ENCODE measurements at places on chromosomes 7 and 10.

GRCh38 chr7:133633055-133633454 is 380.2 kb downstream of the EXOC4 start:
- DNase-seq, result no peak

- DNase-seq, result no peak
Measured at GRCh38 chr10:69180525-69181204, 631 bp downstream of the SUPV3L1 start.

- DNase-seq, result no peak
Measured at GRCh38 chr7:151013356-151013732, 10.9 kb downstream of the ATG9B start.

DNA sequence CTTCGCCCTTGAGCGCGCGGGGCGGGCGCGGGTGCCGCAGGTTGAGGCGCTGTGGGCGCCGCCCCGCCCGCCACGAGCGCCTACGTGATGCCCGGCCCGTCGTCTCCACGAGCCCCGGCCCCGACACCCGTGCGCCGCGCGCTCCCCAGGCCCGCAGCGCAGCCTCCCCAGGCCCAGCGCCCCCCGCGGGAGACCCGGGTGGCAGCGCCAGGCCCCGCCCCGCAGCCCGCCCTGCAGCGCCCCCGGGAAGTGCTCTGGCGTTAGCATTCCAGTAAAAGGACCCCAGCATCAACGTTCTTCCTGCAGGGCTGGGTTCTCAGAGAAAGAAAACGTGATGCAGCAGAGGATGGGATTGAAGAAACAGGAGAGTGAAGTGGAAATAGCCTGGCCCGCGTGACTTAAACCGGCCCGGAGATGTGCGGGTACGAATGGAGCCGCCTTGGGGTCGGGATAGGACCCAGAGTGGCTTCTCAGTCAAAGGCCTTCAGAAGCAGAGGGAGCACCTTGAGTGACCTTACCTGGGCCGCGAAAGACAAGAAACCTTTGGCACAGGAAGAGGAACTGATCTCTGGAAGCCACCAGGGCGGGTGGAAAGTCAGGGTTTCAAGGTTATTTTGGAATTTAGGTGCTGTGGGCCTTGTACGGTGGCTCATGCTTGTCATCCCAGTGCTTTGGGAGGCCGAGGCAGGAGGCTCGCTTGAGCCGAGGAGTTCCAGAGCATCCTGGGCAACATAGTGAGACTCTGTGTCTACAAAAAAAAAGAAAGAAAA is 1.8 kb downstream of the PFKP start:
- no peak for DNase-seq

- DNase-seq, result no peak
Measured at GRCh38 chr10:19947656-19948055, 131.4 kb downstream of the PLXDC2 start.

DNA sequence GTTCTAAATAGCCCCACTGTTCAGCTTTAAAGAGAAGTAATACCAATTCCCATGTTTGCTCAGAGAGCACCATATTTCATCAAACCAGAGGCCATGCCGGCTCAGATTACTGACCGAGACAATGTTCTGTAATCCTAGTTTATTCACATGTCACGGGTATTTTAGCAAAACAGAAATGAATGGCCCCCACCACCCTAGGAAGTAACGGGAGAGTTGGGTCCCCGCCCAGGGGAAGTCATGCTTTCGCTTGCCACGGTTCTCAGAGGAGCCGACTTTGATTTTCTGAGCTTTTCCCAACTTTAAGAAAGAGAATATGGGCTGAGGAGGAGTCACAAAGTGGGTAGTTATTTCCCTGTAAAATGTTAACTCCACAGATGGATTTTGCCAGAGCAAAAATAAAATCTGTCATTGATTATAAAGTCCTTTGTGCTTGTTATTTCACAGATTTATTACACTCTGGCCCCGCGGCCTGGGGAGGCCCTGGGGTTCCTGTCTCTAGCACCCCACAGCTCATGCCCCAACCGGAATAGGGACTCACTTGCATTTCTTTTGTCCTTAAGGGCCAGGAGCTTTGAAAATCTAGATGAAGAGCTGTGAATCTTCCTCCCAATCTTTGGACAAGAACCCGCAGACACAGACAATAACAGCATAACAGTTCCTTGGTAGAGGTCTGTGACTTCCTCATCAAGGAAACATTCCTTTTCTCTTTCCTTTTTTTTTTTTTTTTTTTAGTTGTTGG is 3.7 kb upstream of the GDF10 start:
- DNase-seq, result no peak

- peak; percentile 4 for DNase-seq
Measured at GRCh38 chr7:145036604-145037405, 201.0 kb upstream of the TPK1 start.

DNA sequence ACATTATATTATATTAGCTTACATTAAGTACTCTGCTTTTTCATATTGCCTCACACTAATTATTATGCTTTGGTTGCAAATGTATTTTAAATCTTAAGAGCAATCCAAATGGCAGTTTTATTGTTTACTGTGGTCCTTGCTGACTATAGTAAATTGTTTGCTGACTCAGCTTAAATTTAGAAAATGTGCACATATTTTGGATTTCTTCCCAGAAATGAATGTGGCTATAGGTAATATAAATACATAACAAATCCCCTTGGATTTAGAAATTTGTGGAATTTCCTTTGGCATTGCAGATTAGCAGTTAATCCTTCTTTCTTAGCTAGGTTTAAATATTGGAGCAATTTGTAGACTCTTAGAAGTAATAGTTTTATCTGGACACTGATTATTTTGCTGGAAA is 565.8 kb downstream of the NRG3 start:
- no peak for DNase-seq

DNA sequence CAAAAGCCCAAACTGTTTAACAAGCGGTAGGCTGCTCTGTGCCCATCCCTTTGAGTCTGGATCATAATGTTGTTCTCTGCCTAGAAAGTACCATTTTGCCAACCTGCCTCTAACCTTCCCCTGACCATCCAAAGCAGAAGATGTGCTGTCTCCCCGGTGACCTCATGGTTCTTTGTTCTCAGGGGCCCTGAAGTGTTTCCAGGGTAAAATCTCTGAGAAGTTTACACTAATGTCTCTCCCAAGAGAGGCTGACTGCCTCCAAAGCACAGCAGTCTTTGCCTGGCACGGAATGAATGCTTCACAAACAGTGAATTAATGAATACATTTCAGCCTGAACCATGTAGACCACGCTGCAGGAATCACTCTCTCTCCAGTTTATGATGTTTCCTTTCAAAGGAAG is 523.8 kb upstream of the CELF2 start:
- no peak for DNase-seq

GRCh38 chr7:78197447-78197846 is 398.9 kb downstream of the PHTF2 start:
- DNase-seq, result no peak

DNA sequence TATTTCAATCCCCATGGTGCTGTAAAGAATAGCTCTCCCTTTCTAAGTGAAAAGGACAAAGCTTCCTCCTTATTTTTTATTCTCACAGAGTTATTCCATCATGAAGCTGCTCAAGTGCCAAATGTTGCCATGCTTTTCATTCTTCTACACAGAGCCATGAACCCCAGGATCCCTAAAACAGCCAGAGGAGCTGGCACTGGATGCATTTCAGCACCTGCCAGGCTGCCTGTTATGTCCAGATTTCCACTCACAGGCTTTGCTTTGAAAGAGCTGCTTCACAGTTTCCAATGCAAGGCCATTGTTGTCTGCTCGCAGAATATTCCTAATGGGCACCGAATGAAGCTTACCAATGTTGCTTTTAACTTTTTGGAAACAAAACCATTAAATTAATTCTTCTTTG is 256.2 kb upstream of the NPSR1 start:
- DNase-seq, result no peak

DNA sequence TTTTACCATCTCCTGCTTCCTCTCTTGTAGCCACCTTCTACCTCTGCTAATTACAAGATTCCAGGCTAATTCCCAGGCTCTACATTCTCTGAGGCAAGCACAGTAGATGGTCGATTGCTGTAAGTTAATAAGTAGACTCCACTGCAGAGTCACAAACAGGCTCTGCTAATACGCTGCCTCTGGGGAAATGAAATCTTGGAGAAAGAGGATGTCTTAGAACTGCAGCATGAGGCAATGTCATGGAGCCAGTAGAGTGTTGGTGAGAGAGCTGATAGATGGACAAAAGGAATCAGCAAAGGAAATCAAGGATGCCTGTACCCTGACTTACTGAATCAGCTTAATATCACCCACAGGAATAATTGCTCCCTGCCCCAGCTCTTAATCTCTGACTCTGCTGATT is 1260.3 kb downstream of the XPNPEP1 start:
- no peak for DNase-seq

GRCh38 chr7:154978017-154978416 is 24.9 kb downstream of the PAXIP1 start:
- DNase-seq, result no peak

DNA sequence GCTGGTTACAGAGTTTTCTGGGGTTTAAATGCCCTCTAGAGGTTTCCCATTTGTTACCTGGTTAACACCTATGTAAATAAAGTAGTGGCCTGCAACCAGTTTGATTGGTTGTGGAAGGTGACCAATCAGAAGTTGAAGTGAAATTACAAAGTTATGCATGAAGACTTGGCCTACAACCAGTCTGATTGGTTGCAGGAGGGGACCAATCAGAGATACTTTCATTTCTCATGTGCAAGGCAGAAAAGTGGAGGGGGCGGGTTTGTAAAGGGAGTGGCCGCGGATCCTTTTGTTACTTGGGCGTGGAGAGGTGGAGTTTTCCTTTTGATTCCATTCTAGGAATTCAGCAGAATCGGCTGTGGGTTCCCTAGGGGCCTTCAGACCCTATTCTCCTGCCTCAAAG is 80.8 kb downstream of the SEC23IP start:
- no peak for DNase-seq

- DNase-seq, result no peak
Measured at GRCh38 chr10:47013507-47014154, 102.4 kb downstream of the PTPN20 start.

DNA sequence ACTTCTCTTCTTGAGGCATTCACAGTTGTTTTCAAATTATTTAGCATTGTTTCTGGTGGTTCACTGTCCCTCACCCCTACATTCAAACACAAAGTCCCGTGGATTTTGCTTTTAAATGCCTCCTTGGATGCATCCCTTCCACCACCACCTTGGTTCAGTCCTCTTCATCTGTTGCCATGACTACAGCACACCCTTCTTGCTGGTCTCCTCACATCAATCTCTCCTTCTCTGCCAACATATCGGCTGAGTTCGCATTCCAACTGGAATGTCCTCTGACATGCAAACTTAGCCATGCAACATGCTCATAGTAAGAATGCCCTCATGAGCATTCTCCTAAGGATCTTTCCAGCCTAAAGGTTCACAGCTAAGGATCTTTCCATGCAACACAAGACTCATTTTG is 198.3 kb upstream of the AGK start:
- DNase-seq, result no peak

DNA sequence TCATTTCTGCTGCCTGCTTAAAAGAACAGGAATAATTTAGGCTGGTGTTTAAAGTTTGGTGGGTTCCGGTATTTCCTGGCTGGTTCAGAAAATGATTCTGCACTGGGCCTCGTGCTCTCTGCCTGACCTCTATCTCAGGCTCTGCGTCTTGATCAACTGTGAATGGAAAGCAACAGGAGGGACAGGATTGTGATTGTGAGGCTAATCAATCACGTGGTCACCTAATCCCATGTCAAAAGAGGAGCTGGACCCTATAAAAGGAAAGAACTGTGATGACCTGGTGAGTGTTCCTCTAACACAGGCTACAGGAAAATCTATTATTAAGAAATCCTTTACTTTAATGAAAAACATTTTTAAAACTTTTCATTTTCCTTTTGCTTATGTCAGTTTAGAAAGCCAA is at the start of gene DHX32:
DHX32 (minus strand) TSS at position 101 of the 400 bp plus-strand sequence. CDS start 468 bp downstream, outside the sequence.
- no peak for DNase-seq

DNA sequence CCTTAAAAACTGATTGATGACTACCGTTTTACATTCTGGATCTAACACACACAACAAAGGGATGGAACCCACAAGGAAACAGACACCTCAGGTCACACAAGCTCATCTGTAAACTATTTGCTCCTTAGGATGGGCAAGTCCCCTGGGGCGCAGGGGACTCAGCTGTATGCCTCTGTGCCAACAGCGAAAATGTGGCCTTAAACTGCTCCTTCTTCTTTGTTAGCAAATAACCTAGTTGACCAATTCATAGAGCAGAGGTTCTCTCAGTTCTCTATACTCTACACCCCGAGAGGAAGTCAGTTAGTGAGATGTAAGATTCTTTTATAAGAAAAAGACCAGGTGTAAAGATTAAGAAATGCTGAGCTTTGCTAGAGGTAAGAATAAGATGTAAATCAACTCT is 181.9 kb upstream of the PRSS58 start:
- DNase-seq, result no peak

- DNase-seq, result no peak
Measured at GRCh38 chr10:102246261-102246660, 929 bp downstream of the GBF1 start.

GRCh38 chr7:93119191-93119905 is 1.6 kb upstream of the SAMD9 start:
- no peak for DNase-seq

- DNase-seq, result no peak
Measured at GRCh38 chr10:18043148-18044006, 91.7 kb downstream of the SLC39A12 start.

DNA sequence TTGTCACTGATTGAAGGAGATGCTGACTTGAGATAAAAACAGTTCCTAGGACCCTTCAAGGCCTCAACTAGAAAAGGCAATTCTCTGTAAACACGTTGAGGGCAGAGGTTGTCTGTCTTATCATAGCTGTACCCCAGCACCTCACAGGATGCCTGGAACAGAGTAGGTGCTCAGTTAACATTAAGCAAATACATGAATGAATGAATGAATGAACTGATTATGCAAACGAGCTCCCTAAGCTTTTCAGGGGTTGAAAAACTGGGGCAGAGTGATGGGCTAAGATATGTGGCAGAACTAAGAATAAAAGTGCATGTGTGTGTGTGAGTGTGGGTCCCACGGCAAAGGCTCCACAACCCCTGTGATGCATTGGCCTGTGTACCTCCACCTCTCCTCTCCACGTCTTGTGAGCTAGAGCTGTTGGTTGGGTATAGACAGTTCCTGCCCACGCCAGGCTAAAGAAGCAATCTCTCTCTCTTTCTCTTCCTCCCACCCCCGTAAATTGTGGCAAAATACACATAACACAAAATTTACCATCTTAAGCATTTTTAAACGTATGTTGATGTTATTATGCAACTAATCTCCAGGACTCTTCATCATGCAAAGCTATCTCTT is 20.9 kb upstream of the SMC3 start:
- no peak for DNase-seq

GRCh38 chr7:56081626-56082340 is 11.0 kb downstream of the PHKG1 start:
- DNase-seq, result no peak

DNA sequence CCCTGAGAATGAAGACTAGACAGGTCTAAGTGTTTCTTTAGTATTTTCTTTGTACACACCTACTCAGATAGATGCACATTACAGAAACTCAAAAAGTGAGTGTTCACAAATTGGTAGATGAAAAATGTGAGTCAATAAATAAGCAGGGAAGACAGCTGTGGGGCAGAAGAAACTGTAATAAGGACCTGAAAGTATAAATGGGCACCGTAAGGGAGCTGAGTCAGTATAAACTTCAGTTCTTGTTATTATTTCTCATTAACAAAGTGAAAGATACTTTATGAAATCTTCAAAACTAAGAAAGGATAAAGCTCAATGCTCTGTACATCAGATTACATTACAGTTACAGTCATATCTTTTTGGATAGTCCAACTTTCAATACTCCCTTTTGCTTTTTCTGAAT is 2.5 kb downstream of the MTPN start:
- DNase-seq, result no peak

GRCh38 chr10:19986591-19986990 is 170.4 kb downstream of the PLXDC2 start:
- DNase-seq, result no peak

GRCh38 chr7:741191-741671 is 14.2 kb upstream of the PRKAR1B start:
- DNase-seq, result no peak

GRCh38 chr10:98404571-98405359 is 10.2 kb downstream of the PYROXD2 start:
- no peak for DNase-seq
